ENCODE measurements at places on chromosomes 1 and 21.
A peak's percentile ranks its signal among the peaks of the same experiment; 100 is the strongest.

GRCh38 chr1:225998560-225999226 is 450 bp downstream of the SDE2 start:
- DNase-seq: peak; percentile 14

DNA sequence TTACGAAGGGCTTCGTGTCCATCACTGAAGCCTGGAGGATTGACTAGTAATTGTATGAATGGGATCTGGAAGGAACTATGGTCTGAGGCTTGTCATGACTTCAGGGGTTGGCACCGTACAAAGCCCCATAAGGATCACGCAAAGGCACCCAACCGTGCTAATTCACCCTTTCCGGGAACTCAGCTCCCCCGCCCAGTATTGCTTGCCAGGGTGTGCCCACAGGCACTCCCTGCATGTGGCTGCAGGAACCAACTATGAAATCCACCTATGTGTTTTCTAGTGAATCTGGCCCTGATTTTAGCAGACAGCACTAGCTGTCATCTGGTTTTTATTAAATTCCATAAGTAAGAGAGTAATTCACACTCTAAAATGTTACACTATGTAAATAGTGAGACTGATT is 139.2 kb downstream of the TM2D1 start:
- DNase-seq: peak; percentile 27

GRCh38 chr1:81998165-81998564 is 197.4 kb downstream of the ADGRL2 start:
- DNase-seq: peak; percentile 14

GRCh38 chr21:36849461-36850105 is 116.9 kb downstream of the HLCS start:
- DNase-seq: no peak

DNA sequence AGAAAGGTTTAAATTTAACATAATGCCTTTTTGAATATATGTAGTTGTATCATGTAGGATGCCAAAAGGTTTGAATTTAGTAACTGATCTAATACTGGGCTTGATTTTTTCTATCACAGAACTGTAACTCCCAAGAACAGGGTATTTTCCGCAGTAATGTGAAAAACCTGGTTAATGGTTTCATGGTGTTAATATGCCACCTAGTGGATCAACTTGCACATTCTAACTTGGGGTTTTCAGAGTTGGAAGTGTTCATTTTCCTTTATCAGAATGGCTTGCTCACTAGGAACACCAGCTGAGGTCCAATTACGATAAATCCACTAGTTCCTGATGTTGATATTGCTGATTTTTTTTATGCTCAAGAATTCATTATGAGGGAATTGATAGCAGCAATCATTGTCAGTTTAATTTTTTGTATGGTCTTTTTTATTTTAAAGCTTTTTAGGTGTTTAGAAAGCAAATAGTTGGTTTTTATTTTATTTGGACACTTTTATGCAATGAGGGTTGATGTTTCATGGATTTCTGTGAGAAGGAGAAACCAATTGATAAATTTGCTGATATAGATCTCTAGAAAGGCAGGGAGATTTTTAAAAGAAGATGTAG is 157.2 kb downstream of the PLA2G4A start:
- DNase-seq: peak; percentile 70

GRCh38 chr1:101971304-101971703 is 25.4 kb downstream of the OLFM3 start:
- peak; percentile 7 for DNase-seq

DNA sequence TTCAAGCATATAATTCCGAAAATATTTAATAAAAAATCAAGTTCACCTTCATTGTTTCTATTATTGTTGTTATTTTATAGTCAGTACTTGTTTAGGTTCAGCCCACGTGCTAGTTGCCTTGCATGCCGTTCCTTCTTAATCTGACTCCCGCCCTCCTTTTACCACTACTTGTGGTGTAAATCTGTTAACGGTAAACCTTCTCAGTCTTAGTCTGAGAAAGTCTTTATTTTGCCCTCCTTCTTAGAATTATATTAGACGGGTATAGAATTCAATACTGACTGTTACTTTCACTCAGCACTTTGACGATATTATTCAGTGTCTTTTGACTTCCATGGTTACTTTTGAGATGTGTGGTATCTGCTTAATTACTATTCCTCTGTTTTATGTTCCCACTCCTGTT is 104.8 kb downstream of the RGL1 start:
- DNase-seq: no peak

DNA sequence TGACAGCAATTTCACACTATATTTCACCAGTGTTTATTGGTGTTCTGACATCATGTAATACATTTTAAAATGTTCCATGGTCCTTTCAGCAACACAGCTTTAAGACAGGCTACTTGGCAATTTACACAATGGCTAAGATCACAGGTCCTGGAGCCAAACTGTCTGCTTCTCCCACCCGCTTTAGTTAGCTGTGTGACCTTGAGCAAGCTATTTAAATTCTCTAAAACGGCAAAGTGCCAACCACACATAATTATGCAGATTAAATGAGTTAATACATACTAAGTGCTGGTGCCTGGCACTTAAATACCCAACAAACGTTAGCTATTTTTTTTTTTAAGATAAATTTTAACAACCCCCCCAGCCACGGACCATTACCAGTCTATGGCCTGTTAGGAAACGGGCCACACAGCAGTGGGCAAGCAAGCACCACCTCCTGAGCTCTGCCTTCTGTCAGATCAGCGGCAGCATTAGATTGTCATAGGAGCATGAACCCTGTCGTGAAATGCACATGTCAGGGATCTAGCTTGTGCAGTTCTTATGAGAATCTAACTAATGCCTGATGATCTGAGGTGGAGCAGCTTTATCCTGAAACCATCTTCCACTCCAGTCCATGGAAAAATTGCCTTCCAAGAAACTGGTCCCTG is 26.9 kb downstream of the SOD1 start:
- no peak for DNase-seq

- no peak for DNase-seq
These were observed 47.1 kb downstream of the C8A start for GRCh38 chr1:56901716-56902115.

- DNase-seq: no peak
These were observed 6.1 kb upstream of the PSEN2 start for GRCh38 chr1:226864311-226864710.

DNA sequence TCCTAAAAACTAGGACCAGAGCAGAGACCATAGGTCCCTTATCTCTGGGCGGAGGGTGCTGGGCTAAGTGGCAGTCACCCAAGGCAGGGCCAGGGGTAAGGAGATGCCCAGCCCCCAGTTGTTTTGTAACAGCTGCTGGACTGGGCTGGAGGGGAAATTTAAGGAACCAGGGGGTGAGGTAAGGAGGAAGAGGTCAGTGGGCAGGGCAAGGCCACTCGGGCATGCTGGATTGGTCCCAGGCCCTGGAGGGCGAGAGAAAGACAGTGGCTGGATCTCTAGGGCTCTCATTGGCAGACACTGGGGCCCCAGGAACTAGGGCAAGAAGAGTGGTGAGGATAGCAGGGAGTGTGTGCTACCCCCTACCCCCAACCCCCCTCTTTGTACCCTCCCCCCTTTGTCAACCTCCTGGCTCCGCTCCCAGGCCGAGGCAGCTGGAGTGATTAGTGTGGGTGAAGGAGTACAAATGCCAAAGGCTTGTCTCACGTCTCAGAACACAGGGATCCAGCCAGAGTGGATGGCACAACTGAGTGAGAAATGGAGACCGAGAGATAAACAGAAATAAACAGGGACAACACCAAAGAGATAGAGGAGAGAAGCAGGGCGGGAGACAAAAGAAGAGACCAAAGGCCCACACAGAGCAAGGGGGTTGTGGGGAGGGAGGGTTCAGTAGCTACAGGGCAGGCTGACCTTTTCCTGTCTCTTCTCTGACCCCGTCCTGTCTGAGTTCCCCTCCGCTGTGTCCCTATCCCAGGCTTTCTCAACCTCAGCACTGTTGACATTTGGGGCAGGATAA is 20.5 kb upstream of the THRAP3 start:
- DNase-seq: peak; percentile 63

DNA sequence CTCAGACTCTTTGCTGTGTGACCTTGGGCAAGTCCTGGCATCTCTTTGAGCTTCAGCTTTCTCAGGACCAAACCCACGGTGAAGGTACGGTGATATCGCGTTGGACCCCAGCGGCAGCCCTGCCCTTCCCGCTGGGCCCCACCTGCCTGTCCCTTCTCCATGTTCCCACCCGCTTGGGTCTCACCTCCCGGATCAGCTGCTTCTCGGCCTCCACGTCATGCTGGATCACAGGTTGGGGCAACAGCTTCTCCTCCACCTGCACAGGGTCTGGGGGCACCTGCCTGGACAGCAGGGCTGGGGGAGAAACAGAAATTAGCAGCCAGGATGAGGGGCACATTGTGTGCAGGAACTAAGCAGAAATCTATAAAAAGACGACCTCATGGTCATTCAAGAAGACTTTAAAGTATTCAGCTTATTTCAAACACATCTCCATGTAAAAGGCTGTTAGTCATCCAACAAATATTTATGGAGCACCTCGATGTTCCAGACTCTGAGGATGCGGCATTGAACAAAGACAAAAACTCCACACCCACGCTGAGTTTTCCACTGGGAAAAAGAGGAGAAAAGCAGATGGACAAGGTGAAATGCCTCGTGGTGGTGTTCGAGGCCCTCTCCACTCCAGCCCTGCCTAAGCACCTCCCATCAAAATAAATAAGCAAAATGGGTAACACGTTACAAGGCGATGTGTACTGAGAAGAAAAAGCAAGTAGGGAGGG is 19.5 kb downstream of the KIF17 start:
- peak; percentile 84 for DNase-seq

GRCh38 chr1:245656189-245656717 is 501.5 kb downstream of the KIF26B start:
- no peak for DNase-seq

DNA sequence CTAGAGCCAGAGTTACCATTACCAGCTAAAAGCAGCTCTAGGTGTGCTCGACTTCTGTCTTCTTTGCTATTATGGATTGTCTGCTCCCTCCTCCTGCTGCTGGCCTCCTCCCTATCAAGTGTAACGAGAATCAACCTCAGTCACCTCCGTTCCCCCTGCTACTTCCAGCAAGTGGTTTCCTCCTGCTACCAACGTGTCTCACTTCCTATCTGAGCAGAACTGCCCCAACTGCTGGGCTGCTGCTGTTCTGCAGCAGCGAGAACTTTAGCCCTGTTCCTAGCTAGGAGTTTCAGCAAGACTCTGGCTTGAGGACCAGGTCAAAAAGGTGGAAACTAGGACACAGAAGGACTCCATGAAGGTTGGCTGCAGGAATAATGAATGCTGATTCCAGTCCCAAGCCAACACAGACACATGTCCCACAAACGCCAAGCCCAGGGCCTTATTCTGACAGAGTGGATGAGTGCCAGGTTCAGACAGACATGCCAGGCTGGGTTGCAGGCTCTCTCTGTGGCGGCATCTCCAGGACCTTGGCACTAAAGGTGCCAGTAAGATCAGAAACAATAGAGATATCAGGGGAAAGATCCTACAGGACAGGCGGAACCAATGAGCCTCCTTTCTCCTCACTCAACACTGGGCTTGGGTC is 46.9 kb downstream of the CD34 start:
- DNase-seq: no peak

- no peak for DNase-seq
These were observed 7.1 kb upstream of the C1orf115 start for GRCh38 chr1:220682901-220683576.

- DNase-seq: no peak
These were observed 170.7 kb upstream of the POU3F1 start for GRCh38 chr1:38217316-38217715.

GRCh38 chr1:154839691-154840090 is 30.4 kb downstream of the KCNN3 start:
- DNase-seq: no peak

- DNase-seq: no peak
These were observed 9.8 kb downstream of the ARL8A start for GRCh38 chr1:202134645-202135172.

GRCh38 chr1:53081384-53082066 is 19.5 kb downstream of the PODN start:
- no peak for DNase-seq

GRCh38 chr1:30948278-30948677 is 39.7 kb upstream of the SDC3 start:
- DNase-seq: no peak

GRCh38 chr21:34835526-34835925 is 166.7 kb downstream of the CLIC6 start:
- DNase-seq: peak; percentile 65

GRCh38 chr1:179298952-179299351 is 5.4 kb downstream of the SOAT1 start:
- DNase-seq: no peak

DNA sequence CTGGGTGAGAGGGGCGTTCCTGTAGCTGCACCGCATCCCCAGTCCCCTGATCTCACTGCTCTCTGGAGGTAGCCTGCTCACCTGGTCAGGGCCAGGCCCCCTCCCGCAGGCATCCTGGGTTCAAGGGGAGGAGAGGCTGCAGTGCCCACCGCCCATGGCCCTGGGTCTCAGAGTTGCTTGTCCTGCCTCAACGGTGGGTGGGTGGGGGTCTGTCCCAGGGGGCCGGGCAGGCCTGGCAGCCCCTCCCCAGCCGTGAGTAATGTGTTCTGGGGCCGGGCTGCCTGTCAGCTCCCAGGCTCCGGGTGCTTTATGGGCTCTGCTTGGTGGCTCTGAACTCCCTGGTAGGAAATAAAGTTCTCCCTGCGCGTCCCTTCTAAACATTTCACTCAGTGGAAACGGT is 126.9 kb downstream of the CASZ1 start:
- DNase-seq: no peak

GRCh38 chr1:27391511-27392095 is 819 bp upstream of the GPR3 start:
- peak; percentile 58 for DNase-seq

GRCh38 chr1:100607628-100608240 is 69.8 kb downstream of the GPR88 start:
- no peak for DNase-seq

GRCh38 chr1:108107658-108108057 is 92.5 kb downstream of the SLC25A24 start:
- peak; percentile 50 for DNase-seq

DNA sequence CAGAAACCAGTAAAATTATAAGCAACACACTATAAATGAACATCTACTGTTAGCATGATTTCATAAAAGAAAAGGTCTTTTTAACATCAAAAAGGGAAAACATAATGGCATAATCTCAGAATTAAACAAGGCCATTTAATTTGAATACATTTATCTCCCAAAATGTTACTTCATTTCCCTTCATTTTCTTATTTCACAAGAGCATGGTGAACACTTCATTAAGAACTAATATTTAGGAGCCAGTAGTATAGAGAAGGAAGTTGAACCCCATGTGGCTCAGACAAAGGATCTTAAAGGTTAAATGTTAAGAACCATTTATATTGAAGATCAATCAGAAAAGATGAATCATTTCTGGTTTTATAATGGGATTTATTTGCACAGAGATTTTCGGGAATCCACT is 981.7 kb downstream of the TTLL7 start:
- DNase-seq: no peak

- peak; percentile 39 for DNase-seq
These were observed 5.2 kb upstream of the EXTL1 start for GRCh38 chr1:26016258-26016952.

GRCh38 chr1:119132179-119132578 is 8.3 kb downstream of the WARS2 start:
- no peak for DNase-seq

DNA sequence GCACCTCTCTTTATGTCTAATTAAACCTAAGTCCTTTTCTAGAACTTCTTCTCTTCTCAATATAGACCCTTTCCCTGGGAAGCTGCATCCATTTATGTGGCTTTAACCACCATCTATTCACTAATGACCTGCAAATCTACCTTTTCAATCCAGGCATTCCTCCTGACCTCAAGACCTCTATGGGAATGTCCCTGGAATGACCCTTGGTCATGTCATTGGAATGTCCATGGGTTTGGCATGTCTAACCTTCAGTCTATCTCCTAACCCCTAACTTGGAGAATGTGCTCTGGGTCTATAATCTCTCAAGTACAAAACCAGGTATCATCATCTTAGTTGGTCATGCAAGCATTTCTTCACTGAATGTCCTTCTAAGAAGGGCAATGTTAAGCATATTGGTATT is 196.1 kb downstream of the KCNH1 start:
- no peak for DNase-seq
